Pulmonary artery endothelial cell (primary cell): ENCODE measurements at places on chromosomes 1 and 21. TPM values are rescaled to one million over a fixed set of nuclear protein-coding genes. Genes with fewer than 3 reads are reported as not detected.

Gene NOS1AP
- total RNA-seq: 0.53 and 1.6 TPM in 2 replicates

Gene WDTC1
- 18.3 and 22.3 TPM in 2 replicates for total RNA-seq

Gene GPR3
- 0.49 and 0.86 TPM in 2 replicates for total RNA-seq

Gene HENMT1
- total RNA-seq: 1.3 and 3.7 TPM in 2 replicates

Gene AQP10
- total RNA-seq: 0.07 and 0.13 TPM in 2 replicates

Gene RBP7
- total RNA-seq: 0.26 TPM in 1 of 2 replicates, not detected in the other

Gene NBPF3
- total RNA-seq: 0.85 and 3.0 TPM in 2 replicates

Gene TEX38
- total RNA-seq: not detected in 2 replicates

Gene KPRP
- total RNA-seq: not detected in 2 replicates

Gene CSDE1
- 907 and 1,022 TPM in 2 replicates for total RNA-seq

Gene RGS13
- total RNA-seq: not detected in 2 replicates

Gene PEAR1
- total RNA-seq: 15.8 and 17.3 TPM in 2 replicates

Gene AADACL3
- not detected in 2 replicates for total RNA-seq

Gene DPH2
- 25.9 and 35.7 TPM in 2 replicates for total RNA-seq

Gene IL22RA1
- total RNA-seq: not detected in 2 replicates

Gene FHAD1
- 0.20 and 0.25 TPM in 2 replicates for total RNA-seq

Gene NKAIN1
- 0.32 TPM in 1 of 2 replicates, not detected in the other for total RNA-seq

Gene OR6F1
- not detected in 2 replicates for total RNA-seq

Gene TMEM50B
- total RNA-seq: 20.5 and 28.1 TPM in 2 replicates
